ENCODE measurements at places on chromosomes 11 and 22.

GRCh38 chr22:37254209-37254866 lies 10.3 kb upstream of the RAC2 start:
- DNase-seq, result no peak

- DNase-seq, result no peak
Observed at GRCh38 chr11:116545912-116546311, 226.9 kb downstream of the BUD13 start.

- no peak for DNase-seq
Observed at GRCh38 chr22:44439356-44440223, 58.4 kb downstream of the RTL6 start.

- no peak for DNase-seq
Observed at GRCh38 chr11:104846216-104846615, 52.0 kb downstream of the CASP12 start.

DNA sequence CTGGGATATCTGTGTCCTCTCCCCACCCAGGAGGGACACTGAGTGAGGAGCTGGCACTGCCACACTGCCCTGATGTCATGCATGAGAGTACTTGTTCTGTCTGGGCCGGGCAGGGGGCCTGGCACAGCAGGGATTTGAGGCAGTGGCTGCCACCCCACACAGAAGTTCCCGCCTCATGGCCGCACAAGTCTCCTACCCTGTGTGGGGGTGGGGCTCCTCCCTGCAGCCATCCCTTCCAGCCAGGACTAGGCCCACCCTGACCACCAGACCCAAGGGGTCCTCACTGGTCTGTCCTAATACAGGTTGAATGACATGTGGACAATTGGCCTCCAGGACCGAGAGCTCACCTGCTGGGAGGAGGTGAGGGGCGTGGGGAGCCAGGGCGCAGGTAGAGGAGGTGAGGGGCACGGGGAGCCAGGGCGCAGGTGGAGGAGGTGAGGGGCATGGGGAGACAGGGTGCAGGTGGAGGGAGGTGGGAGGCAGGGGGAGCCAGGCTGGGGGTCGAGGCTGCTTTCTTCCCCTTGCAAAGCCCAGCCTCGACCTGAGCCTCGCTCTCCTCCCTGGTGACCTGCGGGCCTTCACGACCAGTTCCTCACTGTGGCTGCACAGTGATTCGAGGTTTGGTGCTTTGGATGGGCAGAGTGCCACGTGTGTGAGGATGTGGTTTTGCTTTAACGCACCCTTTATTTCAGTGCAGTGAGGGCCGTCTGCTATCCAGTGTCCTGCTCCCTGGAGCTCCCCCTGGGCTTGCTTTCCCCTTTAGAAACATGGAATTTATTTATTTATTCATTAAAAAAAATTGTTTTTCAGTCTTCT lies 7.4 kb downstream of the LZTR1 start:
- DNase-seq, result no peak

DNA sequence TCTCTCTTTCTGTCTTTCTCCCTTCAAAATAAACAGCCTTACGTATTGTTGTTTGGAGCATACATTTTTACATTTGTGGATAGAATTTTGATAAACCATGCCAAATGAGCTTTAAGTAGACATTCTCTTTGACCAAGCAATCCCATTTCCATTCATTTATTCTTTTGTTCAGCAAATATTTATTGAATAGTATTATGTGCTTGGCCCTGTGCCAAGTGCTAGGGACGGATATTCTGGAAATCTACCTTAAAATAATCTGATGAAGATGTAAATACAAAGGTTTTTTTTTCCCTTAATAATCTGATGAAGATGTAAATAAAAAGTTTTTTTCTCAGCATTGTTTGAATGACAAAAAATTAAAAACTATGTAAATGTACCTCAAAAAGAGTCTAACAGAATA lies 2.1 kb downstream of the OLFML1 start:
- DNase-seq, result no peak

All from NCI-H526 treated with DMSO at 0.1 percent for 48 hours (cell line).